ENCODE measurements at places on chromosomes 3 and 15. TPM values are rescaled to one million over a fixed set of nuclear protein-coding genes. Genes with fewer than 3 reads are reported as not detected.

Gene TEX55
- total RNA-seq = not detected

Gene SNRPA1
- total RNA-seq = 115 TPM

Gene CA12
- 148 TPM for total RNA-seq

Gene PIGBOS1
- 23.1 TPM for total RNA-seq

Gene GOLGA8S
- total RNA-seq = 0.18 TPM

Gene LEKR1
- total RNA-seq = 1.1 TPM

Gene EPHB3
- 0.37 TPM for total RNA-seq

Gene FEZF2
- total RNA-seq = not detected

Gene MAP2K5
- 7.7 TPM for total RNA-seq

Gene ESYT3
- total RNA-seq = 0.93 TPM

Data from A549 treated with DMSO at 1 μM for 4 hours (cell line).